Kidney (tissue), 22 donors: ENCODE measurements at places on chromosomes 6 and 20.

DNA sequence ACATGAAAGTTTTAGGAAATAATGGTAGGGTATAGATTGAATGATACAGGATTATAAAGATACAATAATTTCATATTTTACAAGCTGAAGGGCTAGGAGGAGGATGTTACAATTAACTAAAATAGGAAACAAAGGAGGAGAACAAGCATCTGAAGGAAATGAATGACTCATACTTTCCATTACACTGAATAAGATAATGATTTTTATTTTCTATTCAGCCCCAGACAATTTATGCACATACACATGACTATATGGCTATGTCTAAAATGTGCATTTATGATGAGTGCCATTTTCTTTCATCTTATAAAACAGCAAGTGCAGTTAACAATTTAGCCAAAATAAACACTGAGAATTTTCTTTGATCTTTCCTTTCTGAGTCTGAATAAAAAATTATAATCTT, 994.6 kb upstream of the ADGRB3 start:
- no peak for DNase-seq

GRCh38 chr6:56292505-56293181, 45.3 kb upstream of the COL21A1 start:
- no peak for DNase-seq

GRCh38 chr6:122400462-122401089, 1.1 kb downstream of the HSF2 start:
- no peak for DNase-seq

GRCh38 chr6:44511126-44511525, 123.6 kb downstream of the CDC5L start:
- DNase-seq, result no peak

DNA sequence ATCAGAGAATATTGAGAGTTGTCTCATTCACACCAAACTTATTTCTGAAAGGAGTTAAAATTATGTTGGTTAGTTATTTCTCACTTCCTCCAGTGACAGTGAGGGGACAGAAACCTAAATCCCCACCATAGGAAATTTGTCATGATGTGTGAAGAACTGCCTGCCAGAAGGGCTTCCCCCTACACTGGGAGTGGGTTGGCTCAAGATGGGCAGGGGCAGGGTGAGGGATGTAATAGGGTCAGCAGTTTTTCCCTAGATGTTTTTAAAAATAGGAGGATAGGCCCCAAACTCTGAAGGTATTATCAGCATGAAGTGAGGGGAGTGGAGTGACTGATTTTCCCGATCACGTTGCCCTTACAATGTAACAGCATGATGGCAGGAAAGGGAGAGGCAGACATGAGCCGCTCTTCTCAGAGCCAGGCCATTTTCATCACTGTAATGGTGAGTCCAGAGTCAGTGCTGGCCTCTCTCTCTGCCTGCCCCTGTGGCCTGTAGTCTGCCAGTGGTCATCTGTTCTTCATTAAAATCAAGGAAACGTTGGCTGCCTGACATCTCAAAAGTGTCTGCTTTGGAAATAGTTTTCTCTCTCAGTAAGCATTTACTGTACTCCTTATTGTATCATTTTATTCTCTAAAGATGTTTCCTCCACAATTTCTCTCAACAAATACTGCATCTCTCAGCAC, 59.8 kb upstream of the SYNJ2 start:
- no peak for DNase-seq

DNA sequence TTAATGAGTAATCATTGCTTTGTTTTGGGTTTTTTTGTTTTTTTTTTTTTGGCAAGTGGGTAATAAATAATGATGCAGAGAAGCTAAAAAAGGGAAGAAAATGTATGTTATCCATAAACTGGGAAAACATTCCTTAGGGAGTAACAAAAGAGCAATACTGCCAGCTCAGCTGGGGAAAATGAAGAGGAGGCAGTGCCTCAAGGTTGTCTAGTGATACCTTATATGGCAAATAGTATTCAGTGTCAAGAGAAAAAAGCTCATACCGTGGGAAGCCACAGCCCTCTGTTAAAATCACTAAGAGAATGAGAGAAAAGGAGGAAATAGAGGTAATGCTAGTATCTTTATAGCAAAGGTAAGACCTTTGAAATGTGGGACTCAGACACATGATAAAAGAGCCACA, 47.1 kb upstream of the SMLR1 start:
- DNase-seq, result no peak

- no peak for DNase-seq
Measured at GRCh38 chr6:41894366-41895299, 542 bp downstream of the USP49 start.

GRCh38 chr6:113976806-113977205, 5.9 kb upstream of the HDAC2 start:
- DNase-seq, result no peak

DNA sequence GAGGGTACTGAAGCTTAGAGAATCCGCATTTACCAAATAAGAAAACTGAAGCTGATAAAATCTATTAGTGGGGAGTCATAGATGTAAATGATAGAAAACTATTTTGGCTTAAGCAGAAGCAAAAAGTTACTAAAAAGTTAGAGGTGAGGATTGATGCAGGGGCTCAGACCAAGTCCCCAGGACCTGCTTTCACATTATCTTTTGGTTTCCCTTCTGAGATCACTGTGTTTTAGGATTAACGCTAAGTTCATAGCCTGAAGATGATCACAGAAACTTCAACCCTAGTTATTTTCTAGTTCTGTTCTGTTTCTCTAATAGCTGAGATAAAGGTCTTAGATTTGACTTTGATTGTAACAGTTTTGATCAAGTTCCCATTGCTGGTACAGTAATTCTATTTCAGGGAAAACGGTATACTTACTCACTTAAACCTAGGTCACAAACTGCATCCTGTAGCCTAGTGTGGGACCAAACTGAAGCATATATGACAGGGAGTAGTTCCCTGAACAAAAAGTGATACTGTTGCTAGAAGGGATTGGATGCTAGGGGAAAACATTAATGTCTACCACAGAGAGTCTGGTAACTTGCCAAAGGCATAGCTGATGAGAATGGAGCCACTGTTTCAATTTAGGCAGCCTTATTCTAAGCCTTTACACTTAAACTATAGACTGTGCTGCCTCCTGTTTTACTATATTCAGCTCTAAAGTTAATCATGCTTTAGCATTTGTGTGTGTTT, 13.1 kb downstream of the CYB5R4 start:
- DNase-seq, result no peak

GRCh38 chr6:129312880-129313279, 397.1 kb downstream of the ARHGAP18 start:
- DNase-seq, result no peak

DNA sequence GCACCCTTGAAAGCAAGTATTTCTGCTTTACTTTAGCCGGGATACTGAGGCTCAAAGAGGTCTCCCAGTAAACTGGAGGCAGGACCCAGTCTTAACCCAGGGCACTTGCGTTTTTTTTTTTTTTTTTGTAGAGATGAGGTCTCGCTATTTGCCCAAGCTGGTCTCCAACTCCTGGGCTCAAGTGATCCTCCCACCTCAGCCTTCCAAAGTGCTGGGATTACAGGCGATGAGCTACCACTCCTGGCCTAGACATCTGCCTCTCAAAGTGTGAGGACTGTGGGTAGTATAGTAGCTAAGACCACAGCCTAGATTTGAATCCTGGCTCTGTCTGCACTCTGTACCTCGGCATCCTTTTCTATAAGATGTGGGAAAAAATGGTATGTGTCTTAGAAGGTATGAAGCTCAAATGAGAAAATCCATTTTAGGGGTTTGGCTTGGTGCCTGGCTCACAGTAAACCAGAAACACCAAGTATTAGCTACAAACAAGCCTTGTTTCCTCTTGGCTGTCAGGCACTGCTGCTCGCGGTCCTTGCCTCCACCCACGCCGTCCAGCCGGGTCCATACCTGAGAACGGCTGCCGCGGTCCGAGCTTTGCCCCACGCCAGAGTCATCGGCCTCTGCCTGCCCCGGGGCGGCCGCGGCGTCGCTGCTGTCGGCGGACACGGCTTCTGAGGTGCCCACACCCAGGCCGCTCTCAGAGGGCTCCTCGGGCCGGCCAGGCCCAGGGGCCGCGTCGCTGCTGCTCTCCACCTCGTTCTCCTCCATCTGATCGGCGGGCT, 1.2 kb downstream of the ZNF335 start:
- no peak for DNase-seq

GRCh38 chr20:46214824-46215488, 93.3 kb downstream of the CDH22 start:
- no peak for DNase-seq

- DNase-seq, result no peak
Measured at GRCh38 chr20:56566621-56567020, 33.6 kb downstream of the FAM209B start.

- DNase-seq, result peak; percentile 72
Measured at GRCh38 chr6:116278854-116279231, 887 bp downstream of the TSPYL1 start.

DNA sequence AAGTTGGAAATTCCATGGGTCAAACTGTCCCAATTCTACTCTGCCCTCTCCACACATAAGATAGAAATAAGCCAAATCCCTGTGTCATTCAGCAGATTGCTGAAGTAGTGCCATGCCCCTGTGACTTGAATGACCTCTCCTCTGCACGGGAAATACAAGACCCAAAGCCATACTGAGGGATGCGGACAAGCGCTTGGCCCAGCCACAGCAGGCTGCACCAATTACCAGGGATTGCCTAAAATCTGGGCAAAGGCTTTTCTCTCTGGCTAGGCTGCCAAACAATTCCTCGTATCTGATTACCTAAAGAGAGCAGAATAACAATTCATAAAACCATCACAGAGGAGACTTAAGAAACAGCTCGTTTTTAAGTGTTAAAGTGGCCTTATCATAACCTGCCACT, 421.8 kb upstream of the JARID2 start:
- no peak for DNase-seq

DNA sequence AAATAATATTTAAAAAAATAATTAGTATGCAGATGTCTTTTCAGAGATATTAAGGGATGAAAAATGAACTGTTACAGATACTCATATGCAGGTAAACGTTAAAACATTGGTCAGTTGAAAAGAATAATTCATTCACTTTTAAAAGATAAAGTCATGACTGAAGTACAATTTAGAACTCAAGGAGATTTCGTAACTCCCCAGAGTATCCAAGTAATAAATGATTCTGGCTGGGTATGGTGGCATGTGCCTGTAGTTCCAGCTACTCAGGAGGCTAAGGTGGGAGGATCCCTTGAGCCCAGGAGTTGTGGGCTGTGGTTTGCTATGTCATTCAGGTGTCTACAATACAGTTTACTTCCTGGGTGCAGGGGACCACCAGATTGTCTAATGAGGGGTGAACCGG, 122.3 kb upstream of the TMEM181 start:
- DNase-seq, result no peak

GRCh38 chr6:134729561-134729960, 220.3 kb downstream of the ALDH8A1 start:
- DNase-seq, result no peak

GRCh38 chr20:5078399-5078958, 41.3 kb downstream of the PCNA start:
- DNase-seq, result no peak
